ENCODE measurements at places on chromosomes 11 and 22. TPM values are rescaled to one million over a fixed set of nuclear protein-coding genes. Genes with fewer than 3 reads are reported as not detected.

Gene SAA2
- total RNA-seq, result not detected

Gene ZP1
- total RNA-seq, result not detected

- DNase-seq, result no peak
Observed at GRCh38 chr11:105699203-105699602, 89.3 kb downstream of the GRIA4 start.

DNA sequence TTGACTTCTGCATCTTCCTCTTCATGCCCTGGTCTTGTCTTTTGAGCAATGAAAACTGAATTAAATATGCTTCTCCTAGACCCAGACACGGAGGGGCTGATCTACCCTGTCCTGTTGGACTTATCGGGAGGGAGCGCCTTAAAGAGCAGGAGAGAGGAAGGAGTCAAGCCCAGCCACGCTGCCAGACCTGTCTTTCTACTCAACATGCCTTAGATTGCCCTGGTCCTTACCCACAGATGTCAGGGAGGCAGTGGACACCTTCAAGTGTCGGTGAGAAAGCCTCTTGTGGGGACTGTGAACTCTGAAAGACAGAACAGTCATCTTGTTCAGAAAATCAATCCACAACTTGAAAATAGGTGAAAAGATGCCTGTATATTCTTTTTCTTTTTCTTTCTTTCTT lies 61.8 kb downstream of the IRAG1 start:
- no peak for DNase-seq

Gene LMO1
- not detected for total RNA-seq

GRCh38 chr11:96228910-96229309 lies 114.1 kb downstream of the MAML2 start:
- DNase-seq, result peak; percentile 85

GRCh38 chr22:37154925-37155712 lies 5.4 kb upstream of the IL2RB start:
- no peak for DNase-seq

Gene LRRC75B
- total RNA-seq, result 6.0 TPM

Gene TSSK2
- not detected for total RNA-seq

- DNase-seq, result peak; percentile 63
Observed at GRCh38 chr22:45211848-45212247, 28.8 kb downstream of the KIAA0930 start.

GRCh38 chr22:26735019-26735409 lies 77.6 kb downstream of the MIAT start:
- no peak for DNase-seq

DNA sequence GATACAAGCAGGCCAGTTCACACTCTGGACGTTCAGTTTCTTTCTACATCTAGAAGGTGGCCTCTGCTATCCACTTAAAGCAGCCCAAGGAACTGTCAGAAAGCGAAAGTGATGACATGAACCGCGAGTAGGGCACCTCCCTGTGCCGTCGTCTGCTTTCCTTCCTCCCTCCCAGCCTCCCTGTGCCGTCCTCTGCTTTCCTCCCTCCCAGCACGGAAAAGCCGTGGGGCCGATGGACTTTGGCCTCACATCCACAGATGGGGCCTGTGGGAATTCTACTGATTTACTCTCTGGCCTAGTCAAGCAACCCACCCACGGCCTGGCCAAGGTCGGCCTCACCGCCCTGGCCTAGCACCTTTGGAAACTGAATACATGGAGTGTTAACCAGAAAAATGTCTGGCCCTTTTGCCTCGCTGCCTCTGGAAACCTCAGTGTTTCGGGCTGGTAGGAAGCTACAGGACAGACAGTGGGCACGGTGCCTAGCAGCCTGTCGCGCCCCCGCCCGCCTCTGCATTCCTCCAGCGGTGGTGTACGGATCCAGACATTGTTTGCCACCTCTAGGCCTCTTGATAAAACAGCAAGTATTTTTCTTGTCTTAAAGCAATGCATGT lies 14.2 kb downstream of the PEX26 start:
- DNase-seq, result peak; percentile 89

GRCh38 chr11:40338739-40339138 lies 1120.7 kb downstream of the LRRC4C start:
- DNase-seq, result peak; percentile 21

- no peak for DNase-seq
Observed at GRCh38 chr22:36828815-36829214, 12.0 kb upstream of the PVALB start.

- peak; percentile 26 for DNase-seq
Observed at GRCh38 chr11:636511-637332, at the start of gene DRD4. Gene DRD4 (plus strand): TSS chr11:637269. CDS start chr11:637305, 36 bp downstream.

DNA sequence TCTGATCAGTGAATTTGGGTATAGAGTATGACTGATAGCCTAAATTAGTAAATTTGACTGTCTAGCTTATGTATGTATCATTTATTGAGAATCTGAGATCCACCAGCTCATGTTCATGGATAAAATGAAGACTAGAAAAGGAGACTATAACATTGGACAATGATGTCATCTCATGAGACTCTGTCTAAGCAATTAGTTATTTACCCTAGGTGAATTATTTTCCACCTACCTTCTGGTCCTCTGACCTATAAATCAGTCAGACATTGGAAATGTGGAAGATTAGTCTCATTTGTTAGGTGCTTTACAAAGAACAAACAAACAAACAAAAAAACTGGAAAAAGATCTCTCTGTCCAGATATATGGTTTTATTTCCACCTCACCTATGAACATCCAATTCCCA lies 38.7 kb upstream of the CALCA start:
- no peak for DNase-seq

Gene FAM227A
- 0.74 TPM for total RNA-seq

Gene MYOD1
- not detected for total RNA-seq

DNA sequence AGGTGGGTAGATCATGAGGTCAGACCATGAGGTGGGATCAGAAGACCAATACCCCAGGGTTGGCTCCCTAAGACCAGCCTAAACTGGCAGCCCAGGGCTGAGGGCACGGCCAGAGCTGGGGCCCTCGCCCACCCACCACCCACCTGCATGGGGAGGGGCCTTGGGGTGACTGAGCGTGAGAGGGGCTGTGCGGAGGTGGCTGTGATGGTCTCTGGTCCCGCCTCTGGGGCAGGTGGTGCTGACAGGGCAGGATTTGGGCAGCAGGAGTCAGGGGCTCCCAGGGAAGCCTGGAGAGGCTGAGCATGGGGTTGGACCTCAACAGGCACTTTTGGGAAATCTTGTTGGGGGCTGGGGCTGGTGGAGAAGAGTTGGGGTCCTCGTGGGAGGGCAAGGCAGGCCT lies 39.8 kb upstream of the MUC5AC start:
- no peak for DNase-seq

GRCh38 chr22:27780161-27780575 lies 21.4 kb downstream of the MN1 start:
- peak; percentile 67 for DNase-seq

- no peak for DNase-seq
Observed at GRCh38 chr11:35918716-35919115, 25.1 kb upstream of the LDLRAD3 start.

- peak; percentile 96 for DNase-seq
Observed at GRCh38 chr11:118415739-118416068, 14.3 kb downstream of the ATP5MG start.

Gene UCP3
- total RNA-seq, result 0.54 TPM

- no peak for DNase-seq
Observed at GRCh38 chr11:44537679-44538078, 27.8 kb upstream of the CD82 start.

Gene BUD13
- total RNA-seq, result 14.6 TPM

- no peak for DNase-seq
Observed at GRCh38 chr11:104995001-104995408, 26.6 kb upstream of the CASP4 start.

- DNase-seq, result peak; percentile 64
Observed at GRCh38 chr11:77065878-77066228, 918 bp upstream of the CAPN5 start.

Gene PANX3
- total RNA-seq, result not detected

GRCh38 chr11:86570020-86570419 lies 102.4 kb downstream of the ME3 start:
- DNase-seq, result no peak

- DNase-seq, result no peak
Observed at GRCh38 chr11:73797457-73797856, 9.8 kb downstream of the MRPL48 start.

Gene GP1BB
- 20.1 TPM for total RNA-seq

- no peak for DNase-seq
Observed at GRCh38 chr11:2830886-2831285, 54.7 kb downstream of the CDKN1C start.

Gene TNKS1BP1
- total RNA-seq, result 108 TPM

DNA sequence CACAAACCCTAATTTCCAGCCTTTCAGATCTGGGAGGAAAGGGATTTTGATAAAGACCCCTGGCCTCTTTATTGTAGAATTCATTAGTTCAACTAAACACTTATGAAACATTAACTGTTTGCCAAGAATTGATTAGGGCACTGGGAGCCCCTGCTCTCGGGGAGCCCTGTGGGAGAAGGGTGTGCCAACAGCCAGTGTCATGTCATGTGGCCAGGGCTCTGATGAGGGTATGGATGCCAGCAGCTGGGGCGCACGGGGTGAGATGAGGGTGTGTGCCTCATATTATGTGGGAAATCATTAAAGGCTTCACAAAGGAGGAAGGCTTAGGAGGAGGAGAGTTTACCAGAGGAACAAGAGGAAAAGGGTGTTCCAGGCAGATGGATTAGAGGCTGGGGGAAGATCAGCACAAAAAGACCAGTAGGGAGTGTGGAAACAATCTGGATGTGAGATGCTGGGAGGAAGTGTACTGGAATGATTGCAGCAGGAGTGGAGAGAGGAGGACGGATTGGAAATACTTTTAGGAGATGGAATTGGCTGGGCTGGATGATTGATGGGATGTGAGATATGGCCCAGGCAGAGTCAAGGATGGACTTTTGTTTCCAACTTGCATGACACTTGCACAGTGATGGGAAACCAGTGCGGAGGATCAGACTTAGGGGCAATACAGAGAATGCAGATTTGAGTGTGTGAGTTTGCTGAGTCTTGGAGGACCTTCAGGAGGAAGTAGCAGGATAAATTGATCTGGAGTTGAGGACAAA lies 137.8 kb downstream of the CSNK2A3 start:
- DNase-seq, result no peak

Gene SHISAL1
- total RNA-seq, result 11.4 TPM

GRCh38 chr11:68990995-68991780 lies 10.4 kb upstream of the MRGPRD start:
- no peak for DNase-seq

Gene OLFML1
- 27.1 TPM for total RNA-seq

DNA sequence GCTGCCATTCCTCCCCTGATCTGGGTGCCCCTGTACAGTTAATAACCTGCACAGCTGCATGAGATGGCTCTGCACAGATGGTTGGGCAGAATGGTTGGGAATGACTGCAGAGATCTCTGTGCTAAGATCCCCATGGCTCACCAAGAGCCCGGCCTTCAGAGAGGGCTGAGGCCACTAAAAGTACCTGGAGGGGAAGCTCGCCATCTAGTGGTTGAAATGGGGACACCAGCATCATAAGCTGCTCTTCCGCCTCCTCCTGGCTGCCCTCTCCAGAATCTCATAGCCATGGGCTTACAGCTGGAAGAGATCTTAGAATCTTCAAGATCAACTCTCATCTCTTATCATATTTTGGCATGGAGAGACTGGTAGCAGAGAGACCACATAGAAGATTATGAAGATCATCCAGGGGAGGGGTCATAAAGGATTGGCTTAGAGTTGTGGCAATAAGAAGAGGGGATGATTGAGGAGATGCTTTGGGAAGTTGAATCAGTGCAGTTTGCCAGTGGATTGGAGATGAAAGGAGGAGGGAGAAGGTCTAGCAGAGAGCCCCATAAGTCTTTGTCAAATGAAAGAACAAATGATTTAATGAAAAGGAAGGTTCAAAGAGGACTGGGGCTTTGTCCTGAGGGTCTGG lies 22.0 kb upstream of the TLCD5 start:
- peak; percentile 88 for DNase-seq

DNA sequence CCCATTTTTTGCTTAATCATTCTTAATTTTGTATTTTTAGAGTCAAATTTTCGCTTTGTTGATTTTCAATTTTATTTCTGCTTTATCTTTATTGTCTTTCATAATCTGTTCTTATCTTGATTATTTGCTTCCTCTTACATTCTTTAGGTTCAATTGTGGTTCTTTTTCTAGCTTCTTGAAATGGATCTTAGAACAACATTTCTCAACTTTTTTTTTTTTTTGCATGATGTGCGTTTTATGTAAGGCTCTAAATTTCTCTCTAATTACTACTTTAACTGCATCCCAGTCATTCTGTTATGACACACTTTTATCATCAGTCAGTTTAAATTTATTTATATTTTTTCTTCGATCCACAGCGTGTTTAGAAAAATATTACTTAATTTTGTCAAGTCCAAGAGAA lies 65.2 kb upstream of the PARVA start:
- no peak for DNase-seq

- DNase-seq, result no peak
Observed at GRCh38 chr22:21079493-21079892, 33.7 kb downstream of the LRRC74B start.

GRCh38 chr11:20000351-20001134 lies 159.7 kb downstream of the DBX1 start:
- no peak for DNase-seq

Gene KCNC1
- not detected for total RNA-seq

DNA sequence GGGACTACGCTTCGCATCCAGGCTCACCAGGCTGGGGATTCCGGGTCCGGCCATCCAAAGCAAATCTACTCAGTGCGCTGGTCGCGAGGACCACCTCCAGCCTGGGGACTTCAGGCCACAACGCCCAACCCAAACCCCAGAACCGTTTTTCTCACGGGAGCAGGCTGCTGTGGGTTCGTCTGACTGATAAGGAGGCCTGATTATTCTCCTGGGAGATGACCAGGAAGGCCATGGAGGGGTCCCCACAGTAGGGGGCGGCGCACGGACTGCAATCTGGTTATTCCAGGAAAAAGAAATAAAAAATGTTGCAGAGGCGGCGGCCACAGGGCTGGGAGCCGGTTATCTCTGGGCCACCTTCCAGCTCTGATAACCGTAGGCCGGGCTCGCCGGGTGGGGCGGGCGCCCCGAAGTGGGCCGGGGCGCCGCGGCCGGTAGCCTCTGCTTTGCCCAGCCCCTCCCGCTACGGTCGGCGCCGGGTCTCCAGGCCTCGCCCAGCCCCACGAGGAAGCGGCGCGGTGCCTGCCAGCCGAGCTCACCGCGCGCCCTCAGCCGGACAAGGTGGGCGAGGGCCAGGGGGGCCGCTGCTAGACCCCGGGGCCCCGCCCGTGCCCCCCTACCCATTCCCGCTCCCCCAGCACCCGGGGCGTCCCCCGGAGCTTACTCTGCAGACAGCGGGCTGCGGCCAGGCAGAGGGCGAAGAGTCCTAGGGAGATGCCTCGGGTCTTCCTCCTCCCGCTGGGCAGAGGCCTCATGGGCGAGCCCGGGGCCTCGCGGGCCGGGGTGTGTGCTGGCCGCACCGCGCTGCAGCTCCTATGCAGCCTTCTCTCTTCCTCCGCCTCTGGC lies 446 bp downstream of the VSTM5 start:
- peak; percentile 15 for DNase-seq

- peak; percentile 17 for DNase-seq
Observed at GRCh38 chr11:80841675-80842074, 1400.8 kb upstream of the TENM4 start.
